ENCODE measurements at places on chromosomes 5 and 9.
A peak's percentile ranks its signal among the peaks of the same experiment; 100 is the strongest.

DNA sequence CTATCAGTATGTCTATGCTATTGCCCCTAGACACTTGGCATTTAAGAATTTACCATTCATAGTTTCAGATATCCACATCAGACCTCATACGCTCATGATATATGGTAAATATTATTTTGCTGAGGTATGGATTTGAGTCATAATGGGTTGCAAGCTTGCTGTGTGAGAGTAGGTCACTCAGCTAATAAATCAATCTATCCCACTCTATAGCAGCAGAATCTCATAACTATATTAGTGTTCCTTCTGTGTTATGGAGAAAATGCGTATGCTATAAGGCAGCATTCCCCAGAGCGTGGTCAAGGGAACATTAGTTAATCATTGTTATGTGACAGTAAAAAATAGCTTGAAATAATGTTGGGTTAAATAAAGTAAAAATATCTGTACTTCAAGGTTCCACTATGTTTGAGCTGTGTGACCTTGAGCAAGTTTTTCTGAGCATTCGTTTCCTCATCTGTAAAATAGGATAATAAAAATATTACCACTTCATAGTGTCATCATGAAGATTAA is 7.7 kb downstream of the TRIM32 start:
- no peak for DNase-seq

DNA sequence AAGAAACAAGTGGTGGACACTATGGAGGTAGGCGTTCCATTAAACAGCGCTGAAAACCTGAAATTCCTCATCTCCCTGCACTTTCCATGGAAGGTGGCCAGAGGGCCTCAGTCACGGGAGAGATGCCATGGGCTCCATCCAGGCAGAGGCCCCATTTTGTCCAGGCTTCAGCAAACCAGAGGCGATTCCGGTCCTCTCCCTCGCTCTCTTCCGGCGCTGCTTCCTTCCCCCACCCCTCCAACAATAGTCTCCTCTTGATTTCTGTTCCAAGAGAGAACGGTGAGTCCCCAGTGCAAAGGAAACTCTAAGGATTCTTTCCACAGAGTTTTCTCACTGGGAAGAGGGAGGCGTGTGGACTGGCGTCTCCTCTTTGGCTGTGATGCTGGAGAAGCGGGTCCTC is 7.5 kb downstream of the ZNF366 start:
- DNase-seq = no peak

GRCh38 chr5:55305345-55305744 is 2.1 kb downstream of the DHX29 start:
- no peak for DNase-seq

GRCh38 chr5:84635235-84636055 is 250.8 kb upstream of the EDIL3 start:
- DNase-seq = no peak

DNA sequence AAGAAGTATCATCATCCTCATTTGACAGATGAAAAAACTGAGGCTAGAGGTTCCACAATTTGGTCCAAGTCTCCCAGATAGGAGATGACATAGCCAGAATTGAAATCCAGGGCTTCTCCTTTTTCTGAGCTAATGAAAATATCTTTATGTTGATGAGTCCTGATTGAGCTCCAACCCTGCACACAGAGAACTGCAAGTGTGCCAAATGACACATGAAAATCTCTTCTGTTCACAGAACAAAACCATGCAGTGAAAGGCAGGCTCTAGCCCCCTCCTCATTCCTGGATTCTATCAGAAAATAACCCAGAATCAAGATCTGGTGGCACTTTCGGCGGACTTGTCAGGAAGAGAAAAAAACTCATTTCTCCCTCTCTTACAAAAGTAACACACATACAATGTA is 124.0 kb downstream of the GLIS3 start:
- DNase-seq = no peak

GRCh38 chr5:102843997-102844396 is 88.9 kb downstream of the PAM start:
- DNase-seq = no peak

DNA sequence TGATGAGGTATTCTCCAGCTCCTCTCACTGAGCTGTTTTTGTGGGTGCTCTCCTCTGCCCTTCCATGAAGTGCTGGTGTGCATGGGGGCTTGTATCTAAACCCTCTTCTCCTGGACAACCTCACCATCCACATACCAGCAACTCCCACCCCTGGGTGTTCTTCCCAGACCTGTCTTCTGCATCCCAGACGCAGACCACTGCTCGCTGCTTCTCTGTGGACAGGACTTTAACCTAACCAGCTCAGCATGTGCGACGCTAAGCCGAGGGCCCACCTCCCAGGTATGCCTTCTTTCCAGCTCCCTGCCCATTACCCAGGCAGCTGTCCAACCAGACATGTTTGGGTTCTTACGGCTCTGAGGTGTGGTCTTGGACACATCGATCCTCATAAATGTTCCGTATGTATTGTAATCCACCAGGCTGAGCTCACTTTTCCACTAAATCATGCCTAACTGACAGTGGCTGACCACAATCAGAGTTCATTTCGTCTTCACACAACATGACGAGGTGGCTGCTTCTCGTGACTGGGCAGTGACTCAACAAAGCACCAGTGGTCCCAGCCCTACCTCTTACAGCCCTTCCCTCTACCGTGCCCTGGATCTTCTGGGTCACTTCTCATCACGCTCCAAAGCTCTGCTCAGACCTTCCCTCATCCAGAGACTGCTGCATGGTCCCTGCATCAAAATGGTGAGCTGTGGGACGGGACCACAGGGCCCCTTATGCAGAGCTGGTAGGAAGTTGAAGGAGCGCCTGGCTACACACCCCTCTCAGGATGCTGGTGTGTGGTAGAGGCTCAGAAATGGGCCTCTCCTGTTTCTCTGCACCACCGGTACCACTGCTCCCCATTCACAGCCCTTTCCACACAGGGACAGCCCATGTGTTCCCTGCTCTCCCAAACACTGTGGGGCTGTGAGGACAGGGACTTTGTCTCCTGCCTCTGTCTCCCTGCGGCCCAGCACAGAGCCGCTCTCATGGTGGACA is 9.6 kb upstream of the PTGES2 start:
- DNase-seq = peak; percentile 6

GRCh38 chr5:158852622-158853021 is 247.1 kb downstream of the EBF1 start:
- DNase-seq = peak; percentile 26
